NCI-H524 (cell line): ENCODE measurements at places on chromosomes 6 and 20.

DNA sequence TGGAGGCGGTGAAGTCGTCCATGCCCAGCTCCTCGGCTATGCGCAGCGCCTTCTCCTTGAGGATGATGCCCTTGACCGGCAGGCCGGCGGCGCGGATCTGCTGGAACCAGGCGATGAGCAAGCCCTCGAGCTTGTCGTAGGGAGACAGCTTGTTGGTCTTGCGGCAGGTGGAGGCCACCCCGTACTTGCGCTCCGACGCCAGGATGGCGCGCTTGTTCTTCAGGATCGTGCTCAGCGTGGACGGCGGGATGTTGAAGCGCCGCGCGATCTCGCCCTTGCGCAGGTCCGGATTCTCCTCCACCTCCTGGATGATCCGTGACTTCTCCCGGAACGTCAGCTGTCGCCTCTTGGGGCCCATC lies 435 bp downstream of the CENPB start:
- DNase-seq = no peak

DNA sequence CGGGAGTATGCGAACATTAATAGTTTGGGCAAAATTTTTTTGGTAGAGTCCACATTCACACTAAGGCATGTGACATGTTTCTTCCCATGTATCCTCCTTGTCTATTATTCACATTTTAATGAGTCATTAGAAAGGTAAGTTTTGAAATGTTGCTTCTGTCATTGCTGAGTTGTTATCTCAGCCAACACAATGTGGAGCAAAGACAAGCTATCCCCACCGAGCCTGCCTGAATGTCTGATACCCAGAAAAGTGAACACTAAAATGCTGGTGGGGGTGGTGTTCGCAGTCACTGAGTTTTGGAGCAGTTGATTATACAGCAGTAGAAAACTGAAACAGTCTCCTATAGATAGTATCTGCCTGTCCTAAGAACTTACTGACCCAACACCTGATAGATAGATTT lies 68.3 kb upstream of the ASF1A start:
- no peak for DNase-seq

- no peak for DNase-seq
Observed at GRCh38 chr20:17066902-17067301, 159.9 kb upstream of the PCSK2 start.

DNA sequence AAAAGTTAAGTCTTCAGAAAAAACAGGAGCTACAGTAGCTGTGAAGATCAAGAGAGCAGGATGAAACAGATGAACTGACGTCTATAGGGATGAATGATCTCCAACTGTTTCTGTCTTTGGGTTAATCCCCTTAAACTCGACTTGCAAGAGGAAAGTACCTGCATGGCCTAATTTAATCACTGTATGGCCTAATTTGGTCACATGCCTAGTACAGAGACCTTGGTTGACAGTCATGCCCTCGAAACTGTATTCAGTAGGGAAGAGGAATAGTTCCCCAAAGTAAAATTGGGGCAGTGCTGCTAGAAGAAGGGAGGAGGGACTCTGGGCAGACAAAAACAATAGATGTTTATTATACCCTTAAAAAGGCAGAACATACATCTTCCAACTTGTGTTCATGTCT lies 10.0 kb upstream of the SMAP1 start:
- DNase-seq = peak; percentile 12

DNA sequence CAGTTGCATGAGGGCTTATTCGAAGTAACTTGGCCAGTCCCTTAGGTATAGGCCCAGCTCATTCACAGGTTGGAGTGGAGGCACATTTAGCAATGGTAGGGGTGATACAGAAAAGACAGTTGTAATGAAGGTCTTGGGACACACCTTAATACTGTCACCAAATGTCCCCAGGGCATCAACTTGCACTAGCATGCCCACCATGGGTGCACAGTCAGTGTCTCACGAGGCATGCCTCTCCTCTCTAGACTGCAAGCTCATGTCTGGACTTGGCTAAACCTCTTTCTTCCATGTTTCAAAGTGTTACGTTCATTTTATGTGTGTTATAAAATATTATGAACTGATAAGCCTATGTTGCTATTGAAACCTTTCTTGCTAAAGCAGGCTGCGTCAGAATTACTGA lies 124.0 kb upstream of the ECI2 start:
- DNase-seq = no peak

DNA sequence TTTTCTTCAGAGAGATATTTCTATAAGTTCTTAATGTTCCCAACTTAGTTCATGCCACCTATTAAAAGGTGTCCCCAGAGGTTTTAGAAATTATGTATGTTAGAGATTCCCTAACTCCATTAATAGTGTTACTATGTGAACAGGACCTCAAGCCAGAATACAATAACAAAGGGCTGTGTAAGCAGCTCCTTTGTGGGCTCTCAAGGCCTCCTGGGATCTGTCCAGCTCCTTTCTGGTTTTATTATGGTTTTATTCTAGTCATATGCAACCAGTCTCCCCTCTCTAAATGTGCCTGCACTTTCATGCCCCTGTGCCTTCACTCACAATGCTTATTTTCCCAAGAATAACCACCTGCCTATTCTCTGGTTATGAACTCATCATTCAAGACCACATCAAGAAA lies 22.7 kb downstream of the NRSN1 start:
- DNase-seq = no peak

DNA sequence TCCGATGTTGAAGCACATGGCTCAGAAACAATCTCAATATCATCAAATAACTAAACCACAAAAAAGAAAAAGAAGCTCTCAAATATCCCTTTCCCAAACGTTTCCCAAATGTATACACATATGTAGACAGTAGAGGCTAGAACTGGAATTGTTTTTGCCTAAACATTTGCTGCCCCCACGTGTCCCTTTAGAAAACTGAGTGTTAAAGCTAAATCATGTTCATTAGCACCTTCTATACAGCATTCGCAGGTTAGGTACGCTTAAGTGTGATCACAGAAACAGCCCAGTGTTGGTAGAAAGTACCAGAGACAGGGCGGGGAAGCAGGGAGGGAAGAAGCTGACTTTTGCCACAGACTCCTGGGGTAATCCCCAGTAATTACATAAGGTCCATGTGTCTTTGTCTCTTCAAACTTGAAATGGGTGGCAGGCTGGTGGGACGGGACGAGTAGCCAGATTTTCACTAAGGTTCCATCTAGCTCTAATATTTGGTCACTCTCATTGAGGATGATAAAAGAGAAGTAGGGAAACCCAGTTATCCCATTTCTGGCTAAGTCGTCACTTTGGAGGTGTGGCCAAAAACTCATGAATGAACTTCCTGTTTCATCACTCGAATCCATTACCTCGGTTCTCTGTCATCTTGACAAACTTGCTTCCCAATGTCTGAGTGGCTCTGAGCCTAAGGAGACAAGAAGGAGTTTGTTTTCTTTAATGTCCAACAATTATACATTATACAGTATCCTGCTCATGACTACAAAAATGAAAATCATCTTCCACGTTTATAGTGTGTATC lies 15.0 kb upstream of the TFAP2A start:
- DNase-seq = peak; percentile 36

- DNase-seq = no peak
Observed at GRCh38 chr20:53828682-53829254, 235.1 kb upstream of the ZNF217 start.

- peak; percentile 28 for DNase-seq
Observed at GRCh38 chr20:37505263-37506151, 15.5 kb upstream of the NNAT start.

- DNase-seq = no peak
Observed at GRCh38 chr6:18207438-18207837, 52.2 kb downstream of the KDM1B start.

GRCh38 chr6:158557927-158558326 lies 2.0 kb upstream of the TMEM181 start:
- no peak for DNase-seq

DNA sequence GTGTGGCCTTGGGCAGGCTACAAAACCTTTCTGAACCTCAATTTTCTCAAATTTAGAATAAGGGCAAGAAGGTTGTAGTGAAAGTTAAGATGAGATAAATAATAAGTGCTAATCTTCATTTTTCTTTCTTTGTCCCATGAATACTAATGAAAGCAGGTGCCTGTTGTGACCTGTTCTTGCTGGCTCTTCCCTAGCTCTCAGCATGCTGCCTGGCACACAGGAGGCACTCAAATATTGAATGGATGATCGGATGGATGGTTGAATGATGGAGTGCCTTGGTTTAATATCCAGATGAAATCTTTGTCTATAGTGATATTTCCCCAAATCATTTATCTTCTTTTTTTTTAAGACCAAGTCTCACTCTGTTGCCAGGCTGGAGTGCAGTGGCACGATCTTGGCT lies 15.0 kb downstream of the PBOV1 start:
- DNase-seq = no peak

GRCh38 chr6:146526192-146526591 lies 17.4 kb upstream of the RAB32 start:
- DNase-seq = peak; percentile 61

DNA sequence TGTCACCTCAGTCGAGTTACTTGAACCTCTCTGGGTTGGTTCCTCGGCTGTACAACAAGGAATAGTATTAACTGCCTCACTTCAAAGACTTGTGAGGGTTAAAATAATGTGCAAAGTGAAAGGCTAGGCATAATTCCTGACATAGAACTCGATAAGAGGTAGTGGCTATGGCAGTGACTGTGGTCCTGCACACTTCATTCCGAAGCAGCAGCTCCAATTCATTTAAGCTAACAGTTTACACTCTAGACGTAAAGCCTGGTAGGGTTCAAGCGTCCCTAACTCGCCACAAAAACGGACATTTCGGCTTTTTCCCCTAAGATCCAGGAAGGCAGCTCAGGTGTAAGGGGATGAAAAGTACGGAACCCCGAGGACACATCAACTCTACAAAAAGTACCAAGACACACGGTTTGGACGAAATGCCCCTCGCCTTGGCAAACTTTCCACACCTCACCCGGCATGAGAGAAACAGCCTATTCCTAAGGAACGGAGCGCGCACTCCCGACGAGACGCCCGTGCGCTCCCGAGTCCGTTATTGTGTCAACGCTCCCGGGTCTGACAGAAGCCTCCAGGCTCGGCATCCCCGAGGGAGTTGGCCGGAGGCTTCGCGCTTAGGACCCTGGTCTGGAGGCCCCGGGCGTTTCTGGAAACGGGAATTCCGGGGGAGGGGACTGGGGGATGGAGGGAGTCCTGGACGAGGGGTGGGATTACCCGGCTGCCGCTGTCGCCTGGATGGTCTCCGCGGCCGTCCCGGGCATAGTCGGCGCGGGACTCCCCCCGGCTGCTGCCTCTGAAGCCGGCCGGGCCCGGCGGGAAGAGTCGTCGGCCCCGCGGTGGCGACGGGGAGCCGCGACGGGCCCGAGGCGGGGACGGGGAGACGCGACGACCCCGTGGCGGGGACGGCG lies 937 bp downstream of the ZNF318 start:
- DNase-seq = peak; percentile 40
